Right lobe of liver (tissue), 6 donors: ENCODE measurements at places on chromosomes 1 and 21.

GRCh38 chr1:10117865-10118264 is 85.1 kb downstream of the UBE4B start:
- no peak for DNase-seq

- DNase-seq, result no peak
Measured at GRCh38 chr1:55065648-55066047, 26.3 kb downstream of the PCSK9 start.

DNA sequence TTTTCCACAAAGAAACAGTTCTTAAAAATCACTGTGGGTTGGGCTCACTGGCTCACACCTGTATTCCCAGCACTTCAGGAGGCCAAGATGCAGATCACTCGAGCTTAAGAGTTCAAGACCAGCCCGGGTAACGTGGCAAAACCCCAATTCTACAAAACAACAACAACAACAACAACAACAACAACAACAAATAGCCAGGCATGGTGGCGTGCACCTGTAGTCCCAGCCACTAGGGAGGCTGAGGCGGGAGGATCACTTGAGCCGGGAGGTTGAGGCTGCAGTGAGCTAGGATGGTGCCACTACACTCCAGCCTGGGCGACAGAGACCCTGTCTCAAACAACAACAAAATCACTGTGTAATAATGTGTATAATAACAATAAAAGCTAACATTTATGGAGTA is 40.8 kb downstream of the CDCP2 start:
- DNase-seq, result no peak

DNA sequence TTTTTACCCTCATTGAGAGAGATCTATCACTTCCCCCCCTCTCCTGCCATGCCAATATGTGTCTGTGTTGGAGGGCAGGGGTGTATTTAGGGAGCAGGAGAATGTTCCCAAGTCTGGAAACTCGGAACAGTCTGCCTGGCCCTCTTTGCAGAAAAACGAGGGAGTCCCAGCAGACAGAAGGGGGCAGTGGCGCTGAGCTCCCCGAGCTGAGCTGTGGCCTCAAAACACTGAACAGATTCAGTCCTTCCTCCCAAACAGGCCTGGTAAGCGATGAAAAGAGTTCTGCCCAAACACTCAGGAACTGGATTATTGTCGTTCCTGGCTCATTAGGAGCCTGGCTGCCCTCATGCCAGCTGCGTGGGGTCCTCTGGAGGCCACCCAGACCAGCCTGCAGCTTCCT is 981 bp downstream of the CLDN14 start:
- no peak for DNase-seq

DNA sequence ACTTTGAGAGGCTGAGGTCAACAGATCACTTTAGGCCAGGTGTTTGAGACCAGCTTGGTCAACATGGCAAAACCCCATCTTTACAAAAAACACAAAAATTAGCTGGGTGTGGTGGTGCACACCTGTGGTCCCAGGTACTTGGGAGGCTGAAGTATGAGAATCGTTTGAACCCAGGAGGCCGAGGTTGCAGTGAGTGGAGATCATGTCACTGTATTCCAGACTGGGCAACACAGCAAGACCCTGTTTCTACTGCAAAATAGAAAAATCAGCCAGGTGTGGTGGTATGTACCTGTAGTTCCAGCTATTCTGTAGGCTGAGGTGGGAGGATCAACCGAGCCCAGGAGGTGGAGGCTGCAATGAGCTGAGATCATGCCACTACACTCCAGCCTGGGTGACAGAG is 4.2 kb upstream of the INTS3 start:
- no peak for DNase-seq
